ENCODE measurements at places on chromosomes 4 and X.

DNA sequence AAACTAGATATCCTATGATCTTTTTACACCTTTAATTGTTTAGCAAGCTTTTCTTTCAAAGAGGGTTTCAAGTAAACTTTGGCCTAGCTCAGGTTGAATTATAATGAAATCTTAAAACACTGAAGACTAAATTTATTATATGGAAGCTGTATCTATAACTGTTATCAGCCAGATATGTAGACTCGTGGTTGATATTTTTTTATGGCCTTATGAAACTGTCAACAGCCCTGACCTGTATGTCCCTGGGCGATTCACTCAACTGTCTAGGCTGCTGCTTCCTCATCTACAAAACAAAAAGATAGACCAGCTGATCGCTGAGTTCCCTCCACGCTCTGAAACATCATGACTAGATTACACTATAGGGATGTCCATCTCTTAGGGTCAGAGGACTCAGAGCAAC lies 21.2 kb upstream of the PDK3 start:
- no peak for DNase-seq

DNA sequence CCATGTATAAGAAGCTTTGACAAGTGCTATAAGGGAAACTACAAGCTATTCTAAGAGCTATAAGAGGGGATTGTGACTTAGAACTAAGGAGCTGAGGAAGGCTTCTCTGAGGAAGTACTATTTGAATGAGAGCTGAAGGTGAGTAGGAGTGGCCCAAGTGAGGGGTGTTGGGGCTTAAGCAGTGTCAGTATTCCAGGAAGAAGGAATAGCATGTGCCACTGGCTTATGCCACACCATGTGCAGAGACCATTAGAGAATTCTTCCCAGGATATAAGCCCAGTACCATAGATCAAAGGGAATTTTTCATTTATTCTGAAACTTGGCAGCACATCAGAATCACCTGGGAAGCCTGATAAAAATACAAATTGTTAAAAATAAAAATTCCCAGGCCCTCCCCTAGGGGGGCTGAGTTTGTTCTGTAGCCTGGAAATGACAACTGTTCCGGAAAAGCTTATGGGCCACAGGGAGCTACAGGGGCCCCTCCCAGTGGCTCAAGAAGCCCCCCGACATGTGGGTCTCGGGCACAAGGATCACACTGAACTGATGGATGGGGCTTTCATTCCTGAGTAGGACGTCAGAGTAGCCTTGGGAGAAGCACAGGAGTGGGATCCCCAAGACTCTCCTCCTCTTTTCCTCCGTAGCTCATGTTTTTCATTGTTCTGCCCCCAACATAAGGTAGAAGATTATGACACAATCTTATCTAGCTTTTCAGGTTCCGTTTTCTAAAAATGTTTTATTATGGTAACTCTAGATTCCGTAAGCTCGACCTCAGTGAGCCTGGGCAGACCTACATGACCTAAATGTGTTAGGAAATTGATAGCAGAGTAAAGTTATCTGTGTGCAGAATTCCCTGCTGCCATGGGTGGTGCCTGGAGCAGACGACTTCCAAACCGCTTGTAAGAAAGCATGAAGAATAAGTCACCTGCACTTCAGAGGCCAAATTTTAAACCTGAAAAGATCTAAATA lies 119.3 kb downstream of the AFF1 start:
- no peak for DNase-seq

GRCh38 chrX:107560980-107561379 lies 67.3 kb upstream of the PRPS1 start:
- DNase-seq = no peak

- DNase-seq = peak; percentile 67
These were observed 592.0 kb downstream of the IQCM start for GRCh38 chr4:149223659-149224058.

Data from M059J (cell line).